LoVo (cell line): ENCODE measurements at places on chromosomes 16 and 17.

DNA sequence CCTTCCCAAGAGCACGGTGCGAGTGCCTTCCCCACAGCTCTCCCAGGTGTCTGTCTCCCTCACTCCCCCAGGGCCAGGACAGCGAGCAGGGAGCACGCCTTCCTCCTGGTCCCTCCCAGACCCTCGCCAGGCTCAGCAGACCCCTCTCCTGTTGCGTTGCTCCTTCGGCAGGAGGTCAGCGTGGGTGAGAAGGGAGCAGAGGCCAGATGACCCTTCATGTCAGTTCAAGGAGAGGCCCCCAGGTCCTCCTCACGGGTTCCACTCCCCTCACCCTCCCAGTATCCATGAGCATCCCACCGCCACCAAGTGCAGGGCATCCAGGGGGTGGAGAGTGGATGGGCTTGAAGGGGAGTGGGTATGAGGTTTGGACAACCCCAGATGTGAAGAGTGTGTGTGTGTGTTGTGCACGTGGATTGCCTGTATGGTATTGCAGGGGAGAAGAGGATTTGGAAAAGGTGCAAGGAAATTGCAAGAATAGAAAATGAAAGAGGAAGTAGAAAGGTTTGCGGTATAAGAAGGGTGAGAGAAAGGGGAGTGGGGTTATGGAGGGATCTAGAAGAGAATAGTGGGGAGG is 17.7 kb downstream of the SGCA start:
- DNase-seq, result no peak

DNA sequence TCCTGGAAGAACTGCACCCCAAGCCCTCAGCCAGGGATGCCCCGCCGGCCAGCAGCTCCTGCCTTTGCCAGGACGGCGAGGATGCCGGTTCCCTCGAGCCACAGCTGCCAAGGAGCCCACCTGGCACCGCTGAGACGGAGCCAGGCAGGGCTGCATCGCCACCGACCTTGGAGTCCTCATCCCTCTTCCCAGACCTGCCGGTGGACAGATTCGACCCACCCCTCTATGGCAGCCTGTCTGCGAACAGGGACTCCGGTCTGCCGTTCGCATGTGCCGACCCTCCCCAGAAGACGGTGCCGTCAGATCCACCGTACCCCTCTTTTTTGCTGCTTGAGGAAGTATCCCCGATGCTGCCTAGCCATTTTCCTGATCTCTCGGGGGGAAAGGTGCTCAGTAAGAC is 21.4 kb upstream of the ZFPM1 start:
- no peak for DNase-seq

GRCh38 chr16:51392521-51393187 is 241.6 kb upstream of the SALL1 start:
- no peak for DNase-seq

GRCh38 chr17:51365090-51365489 is 104.7 kb downstream of the UTP18 start:
- peak; percentile 20 for DNase-seq

- no peak for DNase-seq
These were observed 27.5 kb downstream of the GTF3C1 start for GRCh38 chr16:27522173-27522707.
